ENCODE measurements at places on chromosomes 13 and 19. TPM values are rescaled to one million over a fixed set of nuclear protein-coding genes. Genes with fewer than 3 reads are reported as not detected.

Gene DACH1
- total RNA-seq, result 0.47 TPM

Gene SPRY2
- 0.37 TPM for total RNA-seq

DNA sequence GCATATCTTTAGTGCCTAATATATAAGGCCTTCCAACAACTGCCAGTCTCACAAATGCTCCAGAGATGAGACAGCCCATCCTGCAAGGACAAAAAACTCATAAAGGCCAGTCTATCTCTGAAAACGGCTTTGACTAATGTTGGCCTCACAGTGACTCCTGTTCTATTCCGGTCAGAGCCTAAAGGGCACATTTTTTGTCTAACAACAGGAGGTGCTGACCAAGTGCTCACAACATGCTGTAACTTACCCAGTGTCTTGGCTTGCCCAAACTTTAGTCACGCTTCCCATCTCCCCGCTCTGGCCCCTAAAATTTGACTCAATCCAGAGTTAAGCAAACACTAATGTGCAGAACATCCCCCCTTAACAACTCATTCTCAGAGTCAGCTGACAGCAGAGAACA lies 1411.2 kb upstream of the MIR17HG start:
- no peak for DNase-seq

- DNase-seq, result no peak
Measured at GRCh38 chr13:96993634-96994016, 651 bp downstream of the OXGR1 start.

DNA sequence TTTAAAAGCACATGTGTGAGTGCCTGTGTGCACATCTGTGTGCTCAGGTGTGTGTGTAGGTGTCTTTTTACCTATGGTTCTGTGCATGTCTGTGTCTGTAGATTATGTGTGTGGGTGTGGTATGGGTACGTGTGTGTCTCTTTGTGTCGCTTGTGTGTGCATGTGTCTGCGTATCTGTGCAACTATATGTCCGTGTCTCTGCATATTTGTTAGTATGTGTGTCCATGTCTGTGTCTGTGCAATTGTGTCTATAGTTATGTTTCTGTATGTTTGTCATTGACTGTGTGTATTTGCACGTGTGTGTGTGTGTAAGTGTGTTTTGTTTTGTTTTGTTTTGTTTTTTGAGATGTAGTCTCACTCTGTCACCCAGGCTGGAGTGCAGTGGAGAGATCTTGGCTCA lies 7.3 kb upstream of the KCTD15 start:
- DNase-seq, result no peak

DNA sequence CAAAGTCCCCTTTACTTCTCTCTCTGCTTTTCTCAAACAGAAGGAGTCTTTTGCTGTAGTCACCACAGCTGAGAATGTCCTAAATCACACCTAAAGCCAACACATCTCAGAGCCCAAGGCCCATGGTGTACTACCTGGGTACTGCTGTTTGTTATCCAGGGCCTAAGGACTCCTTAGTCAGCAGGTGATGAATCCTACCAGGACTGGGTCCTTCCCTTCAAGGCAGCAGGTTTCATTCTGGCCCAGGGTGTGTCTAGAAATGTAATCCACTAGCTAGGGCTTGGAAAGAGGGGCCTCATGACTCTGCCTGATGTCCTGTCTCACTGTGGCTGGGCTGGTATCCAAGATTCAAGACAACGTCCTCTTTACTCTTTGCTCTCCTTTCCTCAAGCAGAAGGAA lies 36.2 kb upstream of the ENOX1 start:
- no peak for DNase-seq

- no peak for DNase-seq
Measured at GRCh38 chr13:92984151-92984550, 242.5 kb upstream of the GPC6 start.

DNA sequence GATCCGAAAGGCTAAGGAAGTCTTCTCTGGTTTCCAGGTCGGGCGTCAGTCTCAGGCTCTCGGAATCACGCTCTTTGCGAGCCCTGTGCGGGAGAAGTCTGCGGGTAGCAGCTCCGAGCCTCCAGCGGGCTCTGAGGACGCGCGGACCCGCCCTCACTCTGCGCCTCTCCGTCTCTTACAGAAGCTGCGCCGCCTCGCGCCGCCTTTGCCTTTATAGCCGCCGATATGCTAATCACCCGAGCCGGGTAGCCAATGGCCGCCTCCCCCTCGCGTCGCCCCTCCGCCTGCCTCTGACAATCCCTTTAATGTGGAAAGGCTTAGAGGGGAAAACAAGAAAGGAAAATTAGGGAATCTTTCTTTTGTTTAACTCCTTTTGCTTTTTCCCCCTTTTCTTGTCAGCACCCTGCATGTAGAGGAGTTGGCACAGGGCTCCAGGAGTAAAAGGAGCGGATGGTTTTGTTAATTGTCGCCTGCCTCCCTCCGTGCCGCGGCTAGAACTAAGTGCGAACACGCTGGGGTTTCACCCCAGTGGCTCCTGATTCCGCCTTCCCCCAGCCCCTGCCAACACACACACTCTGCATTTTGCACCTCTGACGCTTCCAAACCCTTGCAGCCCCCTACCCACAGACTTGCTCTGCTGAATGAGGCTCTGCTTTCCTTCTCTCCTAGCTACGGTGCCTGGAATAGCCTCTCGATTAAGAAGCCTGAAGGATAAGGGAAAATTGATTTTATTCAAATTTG lies at the start of gene PCDH8:
PCDH8 (minus strand) TSS at position 186 of the 741 bp plus-strand sequence. CDS start 204 bp downstream, outside the sequence.
- DNase-seq, result no peak

DNA sequence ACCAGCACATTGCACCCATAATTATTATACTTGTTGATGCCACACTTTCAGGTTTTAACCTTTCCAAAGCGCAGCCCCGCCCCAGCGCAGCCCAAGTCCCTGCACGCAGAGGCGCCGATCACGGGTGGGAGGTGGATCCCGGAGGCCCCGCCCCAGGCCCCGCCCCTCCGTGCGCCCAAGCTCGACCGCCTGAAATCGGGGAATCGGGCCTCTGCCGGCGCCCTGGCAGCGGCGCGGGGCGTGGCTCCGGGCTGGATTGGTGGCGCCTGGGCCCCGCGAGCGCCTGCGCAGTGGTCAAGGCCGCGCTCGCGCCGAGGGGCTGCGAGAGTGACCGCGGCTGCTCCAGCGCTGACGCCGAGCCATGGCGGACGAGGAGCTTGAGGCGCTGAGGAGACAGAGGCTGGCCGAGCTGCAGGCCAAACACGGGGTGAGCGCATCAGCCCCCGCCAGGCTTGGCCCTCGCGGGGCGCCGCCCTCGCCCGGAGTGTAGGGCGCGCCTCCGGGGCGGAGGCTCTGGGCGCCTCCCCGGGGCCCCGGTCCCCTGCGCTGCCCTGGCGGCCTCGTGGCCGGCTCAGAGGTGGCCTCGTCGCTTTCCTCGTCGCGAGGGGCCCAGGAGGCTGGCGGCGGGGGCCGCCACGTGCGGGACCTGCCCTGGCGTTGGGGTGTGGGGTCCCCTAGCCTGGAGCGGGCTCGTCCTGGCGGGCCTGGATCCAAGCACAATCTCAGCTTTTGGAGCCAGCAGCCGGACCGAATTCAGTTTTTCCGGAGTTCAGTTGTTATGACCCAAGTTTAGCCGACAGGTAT lies at the start of gene PDCD5:
PDCD5 (plus strand) TSS at position 290 of the 804 bp plus-strand sequence; CDS start at position 362, 72 bp downstream.
- DNase-seq, result peak; percentile 95

Data from CD4-positive, CD25-positive, alpha-beta regulatory T cell (primary cell).